ENCODE measurements at places on chromosomes 16 and 17.

GRCh38 chr16:27441998-27442397, 40.0 kb downstream of the IL21R start:
- no peaks in the 10 kb centered on the region for H3K4me1 ChIP-seq
- no peaks in the 10 kb centered on the region for H3K27me3 ChIP-seq
- no peak for DNase-seq
- no peak overlapping the region for H3K4me3 ChIP-seq

GRCh38 chr17:49404361-49404760, 10.3 kb downstream of the PHB1 start:
- DNase-seq = no peak
- H3K36me3 ChIP-seq = peaks cover 8% of the 10 kb centered on the region
- peak overlapping the region; percentile 59 for H3K27ac ChIP-seq
- H3K4me1 ChIP-seq = peaks cover 59% of the 10 kb centered on the region
- H3K4me3 ChIP-seq = no peak overlapping the region
- no peaks in the 10 kb centered on the region for H3K27me3 ChIP-seq

GRCh38 chr16:22813223-22813947, 577 bp upstream of the HS3ST2 start:
- H3K36me3 ChIP-seq = no peaks in the 10 kb centered on the region
- H3K4me3 ChIP-seq = peak overlapping the region; percentile 19

GRCh38 chr17:38563362-38564253, 42.1 kb downstream of the SRCIN1 start:
- H3K27ac ChIP-seq = no peak overlapping the region
- H3K4me1 ChIP-seq = peaks cover 21% of the 10 kb centered on the region
- DNase-seq = no peak
- H3K4me3 ChIP-seq = no peak overlapping the region

DNA sequence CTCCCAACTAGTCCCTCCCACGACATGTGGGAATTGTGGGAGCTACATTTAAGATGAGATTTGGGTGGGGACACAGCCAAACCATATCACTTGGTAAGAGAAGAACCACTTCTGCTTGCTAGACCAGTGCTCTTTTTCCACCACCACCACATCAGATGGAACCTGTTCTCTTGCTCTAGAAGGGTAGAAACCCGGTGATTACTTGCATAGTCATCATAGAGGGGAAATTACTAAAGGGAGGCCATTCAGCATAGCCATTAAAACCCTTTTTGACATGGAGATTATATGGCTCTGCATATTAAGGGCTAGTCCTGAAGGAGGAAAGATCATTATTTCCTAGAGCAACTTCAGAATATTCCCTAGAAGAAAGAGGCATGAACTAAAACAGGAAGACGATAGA, 1188.0 kb downstream of the CDH11 start:
- no peak overlapping the region for H3K27ac ChIP-seq
- no peaks in the 10 kb centered on the region for H3K36me3 ChIP-seq
- DNase-seq = no peak

- H3K27me3 ChIP-seq = no peaks in the 10 kb centered on the region
- H3K27ac ChIP-seq = no peak overlapping the region
- H3K36me3 ChIP-seq = no peaks in the 10 kb centered on the region
- H3K4me3 ChIP-seq = no peak overlapping the region
- no peaks in the 10 kb centered on the region for H3K4me1 ChIP-seq
These were observed 170.0 kb downstream of the ENGASE start for GRCh38 chr17:79244665-79245064.

DNA sequence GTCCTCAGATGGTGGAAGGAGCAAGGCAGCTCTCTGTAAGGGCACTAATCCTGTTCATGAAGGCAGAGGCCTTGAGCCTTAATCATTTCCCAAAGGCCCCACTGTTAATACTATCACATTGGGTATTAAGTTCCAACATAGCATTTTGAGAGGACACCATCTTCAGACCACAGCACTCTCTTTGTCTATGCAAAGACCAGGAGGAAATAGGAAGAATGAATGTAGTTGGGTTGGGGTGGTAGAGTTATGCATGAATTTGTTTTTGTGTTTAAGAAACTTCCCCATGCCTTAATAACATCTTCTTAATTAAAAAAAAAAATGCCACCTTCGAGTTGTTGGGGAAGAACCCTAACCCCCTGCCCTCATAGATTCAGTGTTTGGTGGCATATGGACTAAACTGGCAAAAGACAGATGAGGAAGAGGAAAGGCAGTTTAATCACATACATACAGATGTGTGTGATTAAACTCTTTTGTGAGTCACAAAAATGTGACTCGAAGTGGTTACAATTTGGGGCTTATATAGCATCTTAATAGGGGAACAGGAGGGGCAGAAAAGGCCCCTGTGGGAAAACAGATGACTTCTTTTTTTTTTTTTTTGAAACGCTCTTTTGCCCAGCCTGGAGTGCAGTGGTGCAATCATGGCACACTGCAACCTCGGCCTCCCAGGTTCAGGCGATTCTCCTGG, 35.0 kb upstream of the SLC5A10 start:
- no peaks in the 10 kb centered on the region for H3K27me3 ChIP-seq
- peaks cover 17% of the 10 kb centered on the region for H3K4me1 ChIP-seq
- no peak overlapping the region for H3K27ac ChIP-seq
- H3K4me3 ChIP-seq = no peak overlapping the region
- DNase-seq = no peak
- H3K36me3 ChIP-seq = no peaks in the 10 kb centered on the region

DNA sequence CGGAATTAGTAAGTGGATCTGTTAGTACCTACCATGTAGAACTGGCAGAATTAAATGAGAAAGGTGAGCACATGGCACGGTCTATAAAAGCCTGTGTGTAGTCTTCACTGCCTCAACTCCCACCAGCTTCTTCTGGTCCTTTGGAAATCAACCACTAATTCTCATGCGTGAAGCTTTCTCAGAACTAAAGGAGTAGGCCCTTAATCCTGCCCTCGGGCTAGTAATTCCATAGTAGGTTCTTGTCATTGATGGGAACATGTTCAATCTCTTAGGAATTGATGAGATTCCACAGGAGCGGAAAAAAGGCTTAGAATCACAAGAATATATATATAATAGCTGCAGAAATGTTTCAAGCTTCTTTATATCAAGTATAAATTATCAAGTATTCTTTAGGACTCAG, 21.7 kb downstream of the CDR2 start:
- no peaks in the 10 kb centered on the region for H3K4me1 ChIP-seq
- no peaks in the 10 kb centered on the region for H3K27me3 ChIP-seq
- no peak for DNase-seq
- H3K4me3 ChIP-seq = no peak overlapping the region
- H3K27ac ChIP-seq = no peak overlapping the region

DNA sequence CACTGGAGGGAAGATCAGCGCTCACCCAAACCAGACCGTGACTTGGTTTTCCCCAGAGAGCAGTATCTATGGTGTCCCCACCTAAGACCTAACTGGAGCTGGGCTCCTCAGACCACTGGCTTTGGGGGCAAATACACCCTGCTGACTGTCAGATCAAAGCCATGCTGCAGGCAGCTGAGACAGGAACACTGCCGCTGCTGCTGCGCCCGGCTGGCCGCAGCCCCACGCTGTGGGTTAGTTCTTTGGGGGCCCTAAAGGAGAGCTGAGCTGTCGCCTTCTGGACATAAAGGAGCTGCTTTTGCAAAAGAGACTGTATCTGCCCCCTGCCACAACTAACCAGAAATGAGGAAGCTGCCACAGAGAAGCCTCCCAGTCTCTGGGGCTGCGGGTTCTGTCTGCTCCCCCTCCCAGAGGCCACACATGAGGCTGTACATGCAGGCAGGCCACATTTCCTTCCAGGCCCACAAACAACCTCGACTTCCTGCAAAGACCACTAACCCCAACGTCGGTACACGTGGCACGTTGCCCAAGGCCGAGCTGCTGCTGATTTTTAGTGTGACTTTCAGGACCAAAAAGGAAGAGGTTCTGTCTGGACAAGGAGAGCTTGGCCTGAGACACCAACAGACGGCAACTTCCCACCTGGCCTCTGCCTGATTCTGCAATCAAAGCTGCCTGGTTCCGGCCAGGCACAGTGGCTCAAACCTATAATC, 18.2 kb upstream of the ABR start:
- no peak overlapping the region for H3K4me3 ChIP-seq
- H3K27ac ChIP-seq = peak overlapping the region; percentile 75
- H3K4me1 ChIP-seq = peaks cover 23% of the 10 kb centered on the region
- no peaks in the 10 kb centered on the region for H3K27me3 ChIP-seq

DNA sequence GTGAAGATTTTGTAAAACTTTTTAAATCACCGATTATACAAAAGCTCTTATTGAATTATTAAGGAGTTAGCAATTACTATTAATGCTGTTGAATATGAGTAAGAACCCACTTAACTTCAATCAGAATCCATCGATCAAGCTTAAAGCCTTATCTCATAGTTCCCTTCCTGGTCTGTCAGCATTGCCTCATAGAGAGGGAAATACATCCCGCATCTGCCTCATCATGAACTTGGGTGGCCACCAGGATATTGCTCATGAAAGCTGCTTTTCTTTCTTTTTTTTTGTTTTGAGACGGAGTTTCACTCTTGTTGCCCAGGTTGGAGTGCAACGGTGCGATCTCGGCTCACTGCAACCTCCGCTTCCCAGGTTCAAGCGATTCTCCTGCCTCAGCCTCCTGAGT, 66.7 kb downstream of the PIGL start:
- no peak overlapping the region for H3K27ac ChIP-seq
- H3K27me3 ChIP-seq = no peaks in the 10 kb centered on the region
- no peak overlapping the region for H3K4me3 ChIP-seq
- DNase-seq = no peak
- H3K4me1 ChIP-seq = no peaks in the 10 kb centered on the region

- no peak overlapping the region for H3K4me3 ChIP-seq
- no peaks in the 10 kb centered on the region for H3K36me3 ChIP-seq
- no peaks in the 10 kb centered on the region for H3K27me3 ChIP-seq
- no peak overlapping the region for H3K27ac ChIP-seq
- no peaks in the 10 kb centered on the region for H3K4me1 ChIP-seq
These were observed 58.3 kb downstream of the NT5M start for GRCh38 chr17:17361543-17361866.

GRCh38 chr17:81483085-81483861, 29.3 kb downstream of the ACTG1 start:
- DNase-seq = no peak
- H3K27ac ChIP-seq = no peak overlapping the region
- H3K4me3 ChIP-seq = no peak overlapping the region
- H3K4me1 ChIP-seq = peaks cover 15% of the 10 kb centered on the region
- no peaks in the 10 kb centered on the region for H3K36me3 ChIP-seq

Data from tibial nerve (tissue), 4 donors.